ENCODE measurements at places on chromosomes 6 and 20.

DNA sequence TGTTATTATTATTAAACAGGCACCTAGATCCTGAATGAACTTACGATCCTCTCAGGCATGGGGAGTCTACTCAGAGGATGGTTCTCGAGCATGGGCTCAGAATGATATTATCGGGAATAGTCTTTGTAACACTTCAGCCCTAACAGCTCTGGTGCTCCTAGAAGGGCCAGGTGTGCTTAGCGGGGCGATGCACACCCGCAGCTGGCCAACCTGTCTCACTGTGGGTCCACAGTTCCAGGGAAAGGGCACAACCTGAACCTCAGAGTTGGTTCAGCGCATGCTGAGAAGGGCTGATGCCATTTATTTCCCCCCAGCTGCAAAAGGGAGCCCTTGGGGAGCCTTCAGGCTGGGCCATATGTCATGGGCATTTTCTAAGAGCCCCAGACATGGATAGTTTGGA is 26.2 kb downstream of the RRAGD start:
- no peak for DNase-seq

GRCh38 chr6:69601132-69601531 is 195.7 kb downstream of the LMBRD1 start:
- no peak for DNase-seq

DNA sequence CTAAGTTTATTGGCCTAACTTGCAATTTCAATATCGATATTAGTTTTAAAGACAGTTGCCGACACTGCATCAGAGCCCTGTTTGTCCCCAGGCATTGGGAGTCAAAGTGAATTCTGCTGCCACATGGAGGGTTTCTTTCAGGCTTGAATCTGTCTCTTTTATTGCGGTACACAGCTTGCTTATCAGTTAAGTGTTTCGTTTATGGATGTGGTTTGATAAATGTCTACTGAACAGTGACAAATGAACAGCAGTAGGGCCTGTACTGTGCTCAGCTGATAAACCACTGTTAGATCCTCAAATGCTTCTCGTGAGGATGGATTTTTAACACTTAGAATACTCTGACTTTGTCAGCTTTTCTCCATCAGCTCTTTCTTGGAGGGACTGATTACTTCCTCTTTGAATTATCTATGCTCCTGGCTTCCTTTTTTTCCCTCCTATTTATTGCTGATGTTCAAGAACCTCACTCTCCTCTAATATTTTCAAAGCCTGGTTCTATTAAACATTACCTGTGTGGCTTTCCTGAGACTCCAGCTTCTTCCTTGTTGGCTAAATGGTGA is 240.8 kb downstream of the PLCB1 start:
- no peak for DNase-seq

GRCh38 chr6:29847871-29848630 is 20.4 kb downstream of the HLA-G start:
- peak; percentile 69 for DNase-seq

DNA sequence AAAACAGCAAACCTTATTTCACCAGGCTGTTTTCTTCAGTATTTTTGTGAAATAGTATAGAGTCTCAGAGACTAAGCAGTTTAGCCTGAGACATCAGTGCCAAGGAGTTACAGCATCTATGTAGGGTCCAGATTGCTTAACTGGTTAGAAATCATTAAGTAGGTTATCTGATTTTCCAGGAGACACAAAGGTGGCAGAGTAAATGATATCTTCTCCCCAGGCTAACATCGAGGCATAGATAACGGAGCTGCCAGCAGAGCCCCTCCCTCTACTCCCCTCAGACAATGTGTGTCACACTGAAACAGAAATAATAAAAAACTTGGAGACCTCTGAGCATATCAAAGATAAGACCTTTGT is 473.0 kb upstream of the CITED2 start:
- no peak for DNase-seq

Measured in NCI-H2081 (cell line).